ENCODE measurements at places on chromosomes 4 and X.

DNA sequence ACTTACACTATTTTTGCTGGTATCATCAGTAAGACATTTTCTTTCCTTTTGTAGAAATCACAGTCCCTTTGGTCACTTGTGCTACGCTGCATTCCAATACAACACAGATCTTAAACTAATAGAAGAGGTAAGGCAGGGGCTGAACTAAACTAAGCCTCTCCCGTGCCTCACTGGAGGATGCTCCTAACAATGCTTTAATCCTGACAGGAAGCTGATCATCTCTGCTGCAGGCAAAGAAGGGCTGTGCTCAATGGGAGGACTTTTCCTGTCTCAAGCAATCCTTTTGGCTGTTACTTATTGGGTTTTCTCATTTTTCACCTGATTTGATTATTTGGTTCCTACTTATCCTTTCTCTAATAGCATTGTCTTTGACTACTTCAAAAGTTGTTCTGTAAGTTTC lies 583.1 kb downstream of the INPP4B start:
- no peak for DNase-seq

GRCh38 chr4:184315675-184316359 lies 98.1 kb upstream of the ENPP6 start:
- no peak for DNase-seq

DNA sequence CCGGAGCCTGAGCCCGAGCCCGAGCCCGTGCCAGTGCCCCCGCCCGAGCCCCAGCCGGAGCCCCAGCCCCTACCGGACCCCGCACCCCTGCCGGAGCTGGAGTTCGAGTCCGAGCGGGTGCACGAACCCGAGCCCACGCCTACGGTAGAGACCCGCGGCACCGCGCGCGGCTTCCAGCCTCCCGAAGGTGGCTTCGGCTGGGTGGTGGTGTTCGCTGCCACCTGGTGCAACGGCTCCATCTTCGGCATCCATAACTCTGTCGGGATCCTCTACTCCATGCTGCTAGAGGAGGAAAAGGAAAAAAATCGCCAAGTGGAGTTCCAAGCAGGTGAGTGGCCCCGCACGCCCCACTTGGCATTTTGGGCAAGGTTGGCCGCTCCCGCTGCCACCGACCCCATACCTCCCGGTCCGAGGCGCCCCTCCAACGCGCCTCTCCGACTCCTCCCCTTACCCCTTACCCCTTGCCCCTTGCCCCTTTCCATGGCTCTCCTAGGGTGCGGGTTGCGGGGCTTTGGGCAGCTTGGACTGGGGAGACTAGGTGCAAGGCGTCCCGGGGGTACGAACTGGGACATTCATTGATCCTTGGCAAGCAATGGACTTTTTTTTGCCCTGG lies 553 bp downstream of the SLC16A2 start:
- no peak for DNase-seq

GRCh38 chr4:110944501-110944900 lies 321.6 kb upstream of the PITX2 start:
- DNase-seq: no peak

DNA sequence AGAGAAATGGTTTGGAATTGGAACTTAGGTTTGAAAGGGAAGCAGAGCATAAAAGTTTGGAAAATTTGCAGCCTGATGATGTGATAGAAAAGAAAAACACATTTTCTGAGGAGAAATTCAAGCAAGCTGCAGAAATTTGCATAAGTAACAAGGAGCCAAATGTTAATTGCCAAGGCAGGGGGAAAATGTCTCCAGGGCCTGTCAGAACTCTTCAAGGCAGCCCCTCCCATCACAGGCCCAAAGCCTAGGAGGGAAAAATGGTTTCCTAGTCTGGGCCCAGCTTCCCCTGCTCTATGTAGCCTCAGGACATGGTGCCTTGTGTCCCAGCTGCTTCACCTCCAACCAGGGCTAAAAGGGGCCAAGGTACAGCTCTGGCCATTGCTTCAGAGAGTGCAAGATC lies 21.2 kb upstream of the DUSP21 start:
- no peak for DNase-seq

DNA sequence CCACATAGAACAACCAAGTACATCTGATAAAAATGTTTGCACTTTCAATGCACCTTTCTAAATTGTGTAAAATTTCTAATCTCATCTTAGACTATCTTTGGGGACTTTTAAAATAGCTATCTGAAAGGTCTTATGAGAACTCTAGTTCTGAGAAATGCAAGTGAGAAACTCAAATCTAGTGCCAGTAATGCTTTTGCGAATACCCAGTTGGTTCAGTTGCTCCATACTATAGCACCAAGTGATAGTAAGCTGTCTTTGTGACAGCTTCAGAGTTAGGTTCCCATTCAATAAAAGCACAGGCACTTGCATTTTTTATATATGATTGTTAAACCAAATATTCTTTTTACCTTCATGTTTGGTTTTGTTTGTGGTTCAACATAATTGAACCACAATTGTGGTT lies 4.5 kb upstream of the ITM2A start:
- no peak for DNase-seq

DNA sequence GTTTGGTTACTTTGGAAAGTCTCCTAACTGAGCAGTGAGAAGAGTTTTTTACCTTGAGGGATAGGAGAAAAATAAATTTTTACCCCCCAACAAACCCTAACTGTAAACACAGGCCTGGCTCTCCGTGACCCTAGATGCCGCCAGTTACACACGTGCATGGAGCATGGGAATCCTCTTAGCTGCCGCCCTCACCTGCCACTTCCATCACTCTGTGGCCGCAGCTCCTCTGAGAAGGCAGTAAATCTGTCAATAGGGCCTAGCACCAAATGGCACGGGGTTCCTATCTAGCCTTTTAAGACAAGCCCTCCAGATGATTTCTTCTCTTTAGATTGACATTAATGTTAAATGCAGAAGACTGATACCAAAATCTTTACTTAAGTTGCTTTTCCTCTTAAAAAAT lies 330.3 kb upstream of the FAM241A start:
- no peak for DNase-seq

DNA sequence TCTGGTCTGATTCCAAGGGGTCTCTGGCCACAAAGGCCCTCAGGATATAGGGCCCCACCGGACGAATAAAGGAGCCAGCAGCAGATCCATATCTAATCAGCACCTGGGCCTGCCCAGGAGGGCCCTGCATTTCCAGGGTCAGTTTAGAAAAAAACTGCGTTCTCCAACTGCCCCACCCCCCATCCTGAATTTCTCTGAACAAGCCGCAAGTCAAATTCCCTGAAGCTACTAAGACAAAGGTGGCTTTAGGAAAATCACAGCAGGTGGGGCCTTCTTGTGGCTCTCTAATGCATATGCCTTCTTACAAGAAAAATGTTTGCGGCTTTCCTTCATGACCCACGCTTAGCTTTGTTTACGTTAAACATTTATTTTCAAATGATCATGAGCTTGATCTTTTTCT lies 76.6 kb downstream of the MBNL3 start:
- DNase-seq: no peak

DNA sequence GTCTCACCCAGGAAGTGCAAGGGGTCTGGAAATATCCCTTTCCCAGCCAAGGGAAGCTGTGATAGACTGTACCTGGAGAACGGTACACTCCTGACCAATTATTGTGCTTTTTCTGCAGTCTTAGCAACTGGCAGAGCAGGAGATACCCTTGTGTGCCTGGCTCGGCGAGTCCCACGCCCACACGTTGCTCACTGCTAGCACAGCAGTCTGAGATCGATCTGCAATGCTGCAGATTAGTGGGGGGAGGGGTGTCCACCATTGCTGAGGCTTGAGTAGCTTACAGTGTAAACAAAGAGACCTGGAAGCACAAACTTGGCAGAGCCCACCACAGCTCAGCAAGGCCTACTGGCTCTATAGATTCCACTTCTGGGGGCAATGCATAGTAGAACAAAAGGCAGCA lies 138.5 kb downstream of the CHRDL1 start:
- no peak for DNase-seq

DNA sequence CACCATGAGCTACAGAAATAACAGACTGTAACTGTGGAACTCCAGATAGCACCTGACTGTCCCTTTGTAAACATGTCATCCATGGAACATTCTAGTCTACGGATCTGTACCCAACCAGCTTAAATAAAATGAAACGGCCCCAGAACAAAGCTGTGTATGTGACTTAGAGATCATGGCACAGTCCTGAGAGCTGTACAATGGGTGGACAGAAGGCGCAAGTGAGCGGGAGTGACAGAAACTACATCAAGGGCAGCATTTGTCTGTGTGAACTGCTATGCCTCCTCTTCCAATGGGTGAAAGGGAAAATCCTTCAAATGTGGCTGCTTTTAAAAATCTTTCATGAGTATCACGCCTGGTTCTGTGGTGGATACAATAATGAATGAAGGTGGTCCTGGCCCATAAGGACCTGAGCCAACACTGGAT lies 72.5 kb downstream of the FAT1 start:
- DNase-seq: no peak

GRCh38 chrX:20231598-20231997 lies 35.1 kb downstream of the RPS6KA3 start:
- DNase-seq: no peak

DNA sequence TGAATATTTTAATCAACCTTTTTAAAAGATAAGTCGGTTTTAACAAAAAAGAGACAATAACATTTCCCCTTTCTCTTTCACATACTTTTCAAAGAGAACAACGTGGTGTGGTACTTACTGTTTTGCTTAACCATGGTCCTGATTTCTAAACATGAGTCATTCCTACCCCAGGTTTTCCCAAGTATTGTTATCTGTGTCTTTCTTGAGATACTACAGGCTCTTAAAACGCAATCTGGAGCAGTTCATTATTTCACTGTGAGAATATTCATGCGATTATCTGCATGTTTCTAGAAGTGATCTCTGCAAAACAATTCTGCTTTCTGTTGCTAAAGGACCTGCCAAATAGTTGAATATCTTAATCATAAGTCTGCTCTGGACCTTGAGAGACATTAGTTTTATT lies 127.3 kb downstream of the TENM3 start:
- DNase-seq: no peak

DNA sequence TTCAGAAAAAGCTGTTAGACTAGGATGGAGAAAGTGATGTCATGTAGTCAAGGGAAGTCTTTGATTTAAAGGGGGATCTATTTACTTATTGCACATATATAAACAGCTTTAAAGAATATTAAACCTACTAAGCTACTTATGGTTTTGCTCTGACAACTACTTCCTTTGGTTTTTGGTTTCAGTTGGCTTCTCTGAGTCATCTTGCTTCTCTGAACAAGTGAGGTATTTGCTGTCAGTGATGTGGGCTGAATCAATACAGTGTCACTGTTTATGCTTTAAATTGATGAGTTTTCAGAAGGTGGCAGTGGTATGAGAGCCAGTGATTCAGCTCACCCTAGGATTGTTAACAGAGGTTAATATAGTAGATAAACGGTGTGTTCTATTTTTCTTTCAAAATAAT lies 75.1 kb downstream of the CEP44 start:
- DNase-seq: peak; percentile 83

GRCh38 chr4:17930256-17930655 lies 91.3 kb downstream of the LCORL start:
- DNase-seq: no peak

GRCh38 chr4:110073053-110073845 lies 125.2 kb downstream of the ELOVL6 start:
- DNase-seq: no peak

DNA sequence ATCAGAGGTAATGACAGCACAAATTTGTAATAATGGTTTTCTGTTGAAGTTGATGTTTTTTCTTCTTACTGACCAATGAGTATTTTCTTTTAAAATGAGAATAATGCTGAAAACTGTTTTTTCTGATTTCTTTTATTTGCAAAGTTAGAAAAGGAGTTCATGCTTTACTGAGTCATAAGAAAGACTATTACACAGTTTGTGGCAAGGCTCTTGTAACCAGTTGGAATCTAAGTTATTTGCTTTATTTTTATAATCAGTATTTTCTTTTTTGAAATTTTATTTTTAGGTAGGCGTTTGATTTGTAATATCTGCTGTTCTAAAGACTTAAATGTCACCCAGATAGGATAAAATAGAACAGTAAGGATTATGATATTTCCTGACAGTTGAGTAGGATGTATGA lies 25.5 kb downstream of the ANAPC4 start:
- DNase-seq: no peak

Measured in PC-3 (cell line).